Activated CD4-positive, alpha-beta T cell treated with anti-CD3 and anti-CD28 coated beads for 4 hours (primary cell): ENCODE measurements at places on chromosomes 5 and 9.

- DNase-seq: no peak
Measured at GRCh38 chr5:34409373-34409772, 246.8 kb upstream of the RAI14 start.

DNA sequence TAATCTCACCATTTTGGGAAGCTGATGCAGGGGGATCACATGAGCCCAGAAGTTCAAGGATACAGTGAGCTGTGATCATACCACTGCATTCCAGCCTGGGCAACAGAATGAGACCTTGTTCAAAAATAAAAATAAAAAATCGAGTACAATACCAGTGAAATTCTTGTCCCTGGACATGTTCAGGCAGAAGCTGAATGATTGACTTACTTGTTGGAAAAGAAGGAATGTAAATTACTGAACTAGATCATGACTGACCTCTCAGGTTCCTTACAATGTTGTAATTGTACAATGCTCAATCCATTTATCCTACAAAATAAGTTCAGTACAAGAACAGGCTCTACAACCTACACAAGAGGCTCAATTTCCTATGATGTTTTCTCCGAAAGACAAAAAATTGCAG, 1010.4 kb downstream of the TLE1 start:
- DNase-seq: no peak

DNA sequence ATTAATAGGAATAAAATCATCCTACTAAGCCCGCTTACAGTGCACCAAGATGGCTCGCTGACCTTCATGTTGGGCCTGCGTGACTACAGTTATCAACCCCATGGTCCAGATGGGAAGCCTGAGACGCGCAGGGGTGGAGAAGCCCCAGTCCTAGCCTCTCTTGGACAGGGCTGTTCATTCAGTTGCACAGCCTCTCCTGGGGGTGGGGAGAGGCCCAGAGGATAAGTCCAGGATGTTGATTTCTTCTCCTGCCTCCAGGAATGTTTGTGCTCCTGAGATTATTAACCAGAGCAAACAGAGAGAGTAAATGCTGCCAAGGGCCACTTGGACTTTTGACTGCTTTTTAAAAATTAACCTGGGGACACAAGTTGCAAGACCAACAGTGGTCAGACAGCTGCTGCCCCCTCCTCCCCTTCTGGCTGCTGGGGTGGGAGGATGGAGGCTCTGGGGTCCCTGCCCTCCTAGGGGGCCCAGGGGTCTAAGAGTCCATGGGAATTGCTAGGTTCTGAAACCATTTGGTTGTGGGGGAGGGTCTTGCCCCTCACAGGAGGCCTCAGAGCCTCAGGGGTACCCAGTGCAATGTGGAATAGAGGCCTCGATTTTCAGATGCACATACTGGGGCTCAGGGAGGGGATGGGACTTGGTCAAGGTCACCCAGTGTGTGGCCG, 2.8 kb upstream of the AMBP start:
- no peak for DNase-seq

- no peak for DNase-seq
Measured at GRCh38 chr9:87853876-87854579, 28.6 kb upstream of the SPATA31E1 start.

DNA sequence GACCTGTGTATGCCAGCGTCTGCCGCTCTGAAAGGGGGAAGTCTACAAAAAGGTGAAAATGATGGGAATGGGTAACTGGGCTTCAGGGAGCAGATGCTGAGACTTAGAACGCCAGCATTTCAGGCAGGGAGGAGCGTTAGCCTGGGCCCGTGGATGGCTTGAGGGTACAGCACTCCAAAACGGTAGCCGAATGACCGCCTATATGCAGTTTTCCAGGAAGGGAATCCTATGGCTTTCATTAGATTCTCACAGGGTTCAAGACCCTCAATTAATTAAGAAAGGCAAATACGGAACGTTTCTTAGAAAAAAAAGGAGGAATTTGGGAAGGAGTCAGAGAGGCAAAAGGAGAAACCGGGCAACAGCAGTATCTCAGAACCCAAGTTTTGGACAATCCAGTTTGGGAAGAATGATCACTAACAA, 639 bp downstream of the AMACR start:
- no peak for DNase-seq

DNA sequence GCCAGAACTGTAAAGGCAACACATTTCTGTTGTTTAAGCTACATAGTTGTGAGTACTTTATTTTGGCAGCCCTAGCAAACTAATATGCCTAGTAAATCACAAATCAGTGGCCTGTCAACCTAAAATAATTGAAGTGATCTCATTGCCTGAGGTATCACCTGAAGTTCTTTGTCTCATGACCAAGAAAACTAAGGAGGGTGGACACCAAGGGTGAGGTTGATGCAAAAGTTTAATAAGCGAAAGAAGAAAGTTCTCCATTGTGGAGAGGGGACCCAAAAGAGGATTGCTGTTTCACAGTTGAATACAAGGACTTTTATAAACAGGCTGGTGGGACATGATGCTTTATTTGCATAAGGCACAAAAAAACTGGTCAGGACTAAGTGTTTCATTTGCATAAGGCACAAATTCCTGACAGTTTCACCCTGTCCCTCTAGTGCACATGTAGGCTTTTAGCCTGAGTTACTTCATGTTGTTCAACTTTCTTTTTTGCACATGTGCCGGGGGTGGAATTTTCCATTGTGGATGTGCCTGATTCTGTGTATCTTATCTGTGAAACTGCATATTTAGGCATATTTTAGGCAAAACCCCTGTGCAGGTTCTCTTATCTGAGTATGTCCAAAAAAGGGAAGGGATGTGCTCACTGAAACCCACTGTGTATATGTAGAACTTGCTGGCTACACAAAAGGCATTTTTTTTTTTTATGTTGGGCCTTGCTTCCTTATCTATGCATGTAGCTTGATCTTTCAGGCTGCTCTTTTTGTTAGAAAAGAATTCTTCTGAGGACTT, 108.6 kb upstream of the RAI14 start:
- DNase-seq: no peak

- no peak for DNase-seq
Measured at GRCh38 chr5:124872615-124873014, 126.2 kb upstream of the ZNF608 start.

DNA sequence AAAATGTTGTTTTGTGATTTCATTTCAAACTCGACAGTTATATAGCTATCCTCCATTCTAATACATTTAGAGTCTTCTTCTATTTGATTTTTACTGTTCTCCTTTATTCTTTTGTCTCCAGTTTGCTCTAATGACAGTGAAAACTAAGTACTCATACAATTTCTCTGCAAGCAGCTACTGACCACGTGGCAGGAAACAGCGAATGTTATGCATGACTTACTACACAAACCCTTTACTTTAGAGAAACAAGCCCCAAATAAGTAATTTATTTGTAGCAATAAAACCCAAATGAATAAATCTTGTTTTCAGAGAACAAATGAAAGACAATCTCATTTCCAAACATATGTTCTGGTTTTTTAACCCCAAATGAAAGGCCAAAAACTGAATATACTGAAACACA, 41.9 kb downstream of the CDH6 start:
- no peak for DNase-seq
